GM12892 (cell line): ENCODE measurements at places on chromosomes 2 and 18.

GRCh38 chr2:216201692-216202306 lies 92.7 kb downstream of the XRCC5 start:
- DNase-seq, result no peak

GRCh38 chr18:48202350-48203260 lies 206.6 kb downstream of the ZBTB7C start:
- DNase-seq, result no peak

DNA sequence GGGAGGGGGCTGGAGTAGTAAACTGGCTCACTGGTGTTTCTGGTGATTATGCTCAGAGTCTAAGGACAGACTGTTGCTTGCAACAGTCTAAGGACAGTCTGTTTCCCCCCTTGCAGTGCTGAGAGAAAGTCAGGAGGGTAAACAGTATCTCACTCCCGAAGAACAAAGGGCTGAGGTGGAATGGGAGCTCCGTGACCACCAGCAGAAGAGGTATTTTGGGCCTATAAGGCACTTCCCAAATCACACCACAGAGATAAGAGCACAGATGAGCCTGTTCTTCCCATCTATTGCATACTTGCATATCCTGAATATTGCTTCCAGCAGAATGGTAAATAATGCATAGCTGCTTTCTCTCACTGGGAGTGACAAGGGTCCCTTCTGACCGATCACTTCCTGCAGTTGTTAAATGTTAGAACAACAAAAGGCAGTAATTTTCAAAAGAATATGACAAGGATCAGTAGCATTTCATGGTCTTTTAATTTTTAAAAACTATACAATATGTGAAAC lies 160.4 kb upstream of the LYPD1 start:
- no peak for DNase-seq

- no peak for DNase-seq
Measured at GRCh38 chr2:142777742-142778141, 99.7 kb upstream of the KYNU start.

- DNase-seq, result no peak
Measured at GRCh38 chr2:215514516-215514915, 78.6 kb upstream of the FN1 start.

- no peak for DNase-seq
Measured at GRCh38 chr2:81901017-81901416, 1596.5 kb upstream of the LRRTM1 start.

GRCh38 chr2:177155631-177156030 lies 57.0 kb upstream of the HNRNPA3 start:
- DNase-seq, result no peak

- peak; percentile 32 for DNase-seq
Measured at GRCh38 chr2:71100195-71100964, 29.6 kb downstream of the MCEE start.

DNA sequence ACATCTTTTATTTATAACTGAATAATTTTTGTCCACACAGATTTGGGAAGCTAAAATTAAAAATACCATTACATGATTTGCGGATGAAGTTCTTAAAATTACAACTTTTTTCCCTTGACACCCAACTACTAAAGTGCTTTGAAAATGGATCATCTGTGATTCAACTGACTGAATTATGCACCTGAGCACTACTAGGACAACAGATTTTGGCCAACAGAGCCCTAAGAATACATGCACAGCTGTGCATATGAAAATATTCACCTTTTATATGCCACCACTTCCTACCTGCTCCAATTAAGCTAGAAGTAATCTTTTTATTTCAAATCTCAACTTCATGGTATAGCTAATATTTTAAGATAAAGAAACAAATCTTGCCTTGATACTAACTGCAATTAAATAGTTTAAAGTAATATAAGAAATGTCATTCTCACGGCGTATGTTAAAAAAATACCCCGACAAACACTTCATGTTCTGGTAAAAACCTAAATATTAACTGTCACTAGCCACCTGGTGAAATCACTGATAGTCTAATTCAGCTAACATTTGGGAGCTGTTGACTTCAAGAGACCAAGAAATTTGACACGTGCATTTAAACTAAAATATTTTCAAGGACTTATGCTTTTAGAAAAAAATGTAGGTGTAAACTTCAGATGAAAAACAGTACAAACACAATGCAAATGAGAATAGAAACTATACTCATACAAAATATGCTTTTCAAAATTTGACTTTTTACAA lies 153.7 kb downstream of the SRBD1 start:
- no peak for DNase-seq

- no peak for DNase-seq
Measured at GRCh38 chr18:78494204-78495085, 485.2 kb upstream of the SALL3 start.

DNA sequence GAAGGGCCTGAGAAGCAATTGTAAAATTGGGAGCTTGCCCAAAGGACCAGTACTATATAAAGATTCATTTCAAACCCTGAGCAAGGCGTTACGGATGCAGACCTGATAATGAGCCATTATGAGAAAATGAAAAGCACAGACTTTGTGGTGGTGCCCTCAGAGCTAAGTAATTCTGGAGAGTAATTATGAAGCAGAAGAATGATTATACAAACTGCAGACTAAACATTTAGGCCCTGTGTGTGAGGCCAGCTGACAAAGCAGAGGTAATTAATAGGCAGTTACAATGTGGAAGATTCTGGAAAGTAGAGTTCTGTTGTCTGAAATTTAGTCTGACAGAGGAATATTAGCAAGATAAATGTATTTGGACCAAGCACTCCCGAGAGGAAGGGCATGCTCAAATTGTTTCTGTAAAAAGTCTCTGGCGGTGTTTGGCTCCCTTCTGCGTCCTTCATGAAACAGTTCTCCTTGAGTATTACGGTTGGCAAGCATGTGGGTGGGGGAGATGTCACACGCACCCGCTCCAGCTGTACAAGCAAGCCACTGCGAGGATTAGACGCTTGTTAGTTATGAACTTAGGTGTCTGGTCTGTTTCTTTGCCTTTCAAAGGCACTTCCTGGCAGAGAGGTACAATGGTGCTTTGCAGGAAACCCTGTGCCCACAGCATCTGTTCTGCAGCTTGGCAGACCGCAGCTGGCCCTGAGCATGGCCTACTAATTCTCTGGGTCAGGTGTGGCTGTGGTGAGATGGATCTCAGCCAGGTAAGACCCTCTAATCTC lies 45.5 kb downstream of the CDC42EP3 start:
- no peak for DNase-seq

DNA sequence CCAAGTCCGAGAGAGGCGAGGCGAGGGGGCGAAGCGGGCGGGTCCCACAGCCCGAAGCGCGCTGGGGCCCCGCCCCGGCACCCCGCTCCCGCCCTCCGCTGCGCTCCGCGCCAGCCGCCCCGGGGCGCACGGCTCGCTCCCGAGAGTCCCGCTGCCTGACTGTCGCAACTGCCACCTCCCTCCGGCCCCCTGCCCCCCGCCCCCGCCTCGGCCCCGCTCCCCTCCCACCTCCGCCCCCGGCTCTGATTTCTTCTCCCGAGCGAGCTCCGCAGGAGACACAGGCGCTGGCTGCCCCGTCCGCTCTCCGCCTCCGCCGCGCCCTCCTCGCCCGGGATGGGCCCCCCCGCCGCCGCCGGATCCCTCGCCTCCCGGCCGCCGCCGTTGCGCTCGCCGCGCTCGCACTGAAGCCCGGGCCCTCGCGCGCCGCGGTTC lies at the start of gene WNT6:
Gene WNT6 (plus strand): TSS at position 250 of the 432 bp plus-strand sequence. CDS start 233 bp downstream, outside the sequence.
- DNase-seq, result no peak

GRCh38 chr2:163601377-163601776 lies 134.4 kb downstream of the FIGN start:
- no peak for DNase-seq

DNA sequence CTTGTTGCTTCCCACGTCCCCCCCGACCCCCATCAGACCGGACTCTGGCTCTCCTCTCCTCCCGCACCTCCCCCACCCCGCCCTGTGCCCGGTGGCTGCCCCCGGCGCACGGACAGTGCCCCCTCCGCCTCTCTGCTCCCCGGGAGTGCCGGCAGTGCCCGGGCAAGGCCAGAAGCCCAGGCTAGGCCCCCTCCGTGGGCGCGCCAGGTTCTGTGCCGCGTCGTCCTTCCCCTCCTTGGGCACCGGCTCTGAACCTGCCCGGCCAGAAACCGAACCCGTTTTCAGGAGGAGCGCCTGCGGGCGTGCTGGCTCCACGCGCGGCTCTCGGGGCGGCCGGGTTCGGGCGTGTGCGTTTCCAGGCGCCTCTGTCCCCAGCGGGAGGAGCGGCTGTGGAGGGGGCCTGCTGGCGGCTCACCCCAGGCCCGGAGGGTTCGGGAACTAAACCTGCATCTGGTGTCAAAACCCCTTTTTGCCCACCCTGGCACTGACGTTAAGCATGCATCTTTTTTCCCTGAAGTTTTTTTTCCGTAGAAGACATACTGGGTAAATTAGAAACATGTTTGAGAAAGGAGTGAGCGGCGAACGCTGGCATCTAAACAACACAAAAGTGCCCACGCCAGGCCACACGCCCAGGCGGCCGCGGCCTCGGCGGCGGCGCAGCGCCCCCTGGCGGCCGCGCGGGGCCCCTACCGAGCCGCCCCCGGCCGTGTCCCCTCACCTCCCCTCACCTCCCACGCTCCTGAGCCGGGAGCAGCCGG lies 123.9 kb upstream of the SLC1A4 start:
- DNase-seq, result peak; percentile 88

- DNase-seq, result no peak
Measured at GRCh38 chr18:23982155-23983079, 32.1 kb upstream of the TTC39C start.

DNA sequence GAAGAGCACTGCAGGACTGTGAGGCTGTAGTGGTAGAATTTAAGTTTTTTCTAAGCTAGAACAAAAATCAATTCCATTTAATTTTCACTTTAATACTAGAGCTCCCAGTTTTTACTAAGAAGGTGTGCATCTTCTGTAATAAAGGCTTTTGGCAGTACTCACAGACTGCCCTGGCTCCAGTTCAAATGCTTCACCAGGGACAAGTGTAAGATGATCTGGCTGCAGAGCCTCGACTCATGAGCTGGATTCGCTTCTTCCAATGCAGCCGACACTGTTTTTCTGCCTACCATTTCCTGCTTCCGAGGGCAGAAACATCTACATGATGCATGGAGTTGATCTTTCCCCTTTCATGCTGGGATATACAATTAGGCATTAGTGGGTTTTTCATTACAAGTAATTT lies 87.0 kb downstream of the FARSB start:
- DNase-seq, result no peak

DNA sequence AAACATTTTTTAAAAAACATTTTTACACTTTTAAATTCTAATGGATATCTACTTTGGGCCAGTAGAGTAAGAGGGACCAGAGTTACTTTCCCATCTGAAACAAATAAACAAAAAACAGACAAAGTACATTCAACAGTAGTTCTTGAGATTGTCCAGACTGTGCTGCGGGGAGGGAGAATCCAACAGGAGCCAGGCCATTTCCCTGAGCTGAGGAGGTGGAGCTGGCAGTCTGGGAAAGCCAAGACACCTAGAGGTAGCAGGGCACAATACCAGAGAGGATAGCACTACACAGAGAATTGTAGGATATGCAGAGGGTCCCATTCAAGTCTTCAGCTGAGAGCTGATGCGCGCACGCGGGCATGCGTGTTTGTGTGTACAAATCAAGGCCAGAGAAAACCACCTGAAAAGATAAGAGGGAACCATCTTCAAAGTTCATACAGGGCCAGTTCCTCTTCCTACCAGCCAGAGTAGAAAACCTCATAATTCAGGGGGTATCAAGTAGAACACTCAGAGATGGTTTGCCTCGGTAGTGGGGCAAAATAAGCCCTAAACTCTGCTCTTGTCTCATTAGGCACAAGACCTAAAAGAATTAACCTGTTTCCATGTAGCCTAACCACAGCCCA lies 44.0 kb downstream of the PTRHD1 start:
- no peak for DNase-seq

DNA sequence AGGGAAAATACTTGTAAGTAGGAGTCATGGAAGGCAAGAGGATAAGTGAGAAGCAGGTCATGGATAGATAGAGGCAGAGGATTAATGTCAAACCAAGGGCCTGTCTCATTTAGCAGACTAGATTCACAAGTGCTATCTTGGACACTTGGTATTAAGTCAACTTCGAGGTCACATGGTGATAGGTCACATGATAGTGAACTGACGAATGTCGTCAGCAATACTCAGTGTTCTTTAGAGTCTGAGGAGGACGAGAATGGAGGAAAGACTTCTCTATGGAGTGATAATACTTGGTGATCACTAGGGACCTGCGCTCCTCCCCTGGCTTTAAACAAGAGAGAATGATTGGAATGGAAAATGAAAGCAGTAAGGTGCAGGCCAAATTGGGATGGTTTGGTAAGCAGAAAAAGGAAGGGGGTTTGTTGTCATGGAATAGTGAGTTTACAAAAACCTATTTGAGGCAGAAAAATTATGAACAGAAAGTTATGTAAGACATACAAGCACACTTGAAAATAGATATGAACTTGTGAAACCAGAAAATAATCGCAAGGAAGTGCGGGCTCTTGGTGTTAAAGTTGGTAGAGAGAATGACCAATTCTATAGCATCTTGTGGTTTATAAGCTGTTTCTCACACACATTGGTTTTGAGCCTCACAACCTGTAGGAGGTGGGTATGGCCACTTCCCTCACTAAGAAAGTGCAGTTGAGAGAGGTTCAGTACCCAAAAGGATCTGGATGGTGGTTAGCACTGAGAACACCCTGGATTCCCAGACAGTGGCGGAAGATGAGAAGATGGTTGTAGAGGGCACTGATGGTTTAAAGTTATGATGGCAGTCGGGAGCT lies 141.5 kb downstream of the WDSUB1 start:
- no peak for DNase-seq

- no peak for DNase-seq
Measured at GRCh38 chr2:28824870-28825269, 14.2 kb downstream of the SPDYA start.

DNA sequence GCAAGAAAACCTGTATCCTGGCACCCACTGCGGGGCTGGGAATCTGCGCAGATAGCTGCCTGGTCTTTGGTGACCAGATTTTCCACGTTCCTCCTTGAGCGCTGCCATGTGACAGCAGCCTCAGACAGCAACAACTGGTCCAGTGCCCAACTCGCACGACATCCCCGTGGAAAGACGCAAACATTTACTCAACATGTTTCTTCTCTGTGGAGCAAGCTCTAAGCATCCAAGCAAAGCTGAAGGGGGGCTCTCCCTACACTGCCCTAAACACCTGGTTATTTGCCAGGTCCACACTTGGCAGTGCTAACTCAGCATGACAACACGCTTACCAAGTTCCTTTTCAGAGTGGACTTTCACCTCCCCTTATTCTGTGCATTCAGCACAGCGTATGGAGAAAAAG lies 11.3 kb downstream of the ZNF516 start:
- no peak for DNase-seq
